Activated CD4-positive, alpha-beta memory T cell treated with anti-CD3 and anti-CD28 coated beads, Interleukin-2, amount 10 ng/mL, durations not matched to agents 7 days and 5 days (primary cell): ENCODE measurements at places on chromosomes 5 and 9. TPM values are rescaled to one million over a fixed set of nuclear protein-coding genes. Genes with fewer than 3 reads are reported as not detected.

DNA sequence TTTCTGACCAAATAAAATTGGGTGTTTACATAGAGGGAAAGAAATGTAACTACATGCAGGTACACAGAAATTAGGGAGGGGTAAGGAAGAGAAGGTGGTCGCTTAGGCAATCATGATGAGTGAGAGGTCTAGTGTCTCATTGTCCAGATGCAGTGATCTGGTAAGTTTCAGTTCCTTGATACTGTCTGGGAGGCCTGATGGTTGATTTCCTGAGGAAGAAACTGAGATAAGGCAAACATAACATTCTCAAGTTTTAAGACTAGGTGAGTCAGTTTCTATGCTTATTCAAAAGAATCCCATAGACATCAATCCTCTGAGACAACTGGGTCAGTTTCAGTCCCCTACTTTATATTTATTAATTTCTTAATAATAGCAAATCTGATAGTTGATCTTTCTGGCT is 843.3 kb upstream of the CDH10 start:
- no peak for DNase-seq

The C9orf50 gene
- total RNA-seq, result not detected

DNA sequence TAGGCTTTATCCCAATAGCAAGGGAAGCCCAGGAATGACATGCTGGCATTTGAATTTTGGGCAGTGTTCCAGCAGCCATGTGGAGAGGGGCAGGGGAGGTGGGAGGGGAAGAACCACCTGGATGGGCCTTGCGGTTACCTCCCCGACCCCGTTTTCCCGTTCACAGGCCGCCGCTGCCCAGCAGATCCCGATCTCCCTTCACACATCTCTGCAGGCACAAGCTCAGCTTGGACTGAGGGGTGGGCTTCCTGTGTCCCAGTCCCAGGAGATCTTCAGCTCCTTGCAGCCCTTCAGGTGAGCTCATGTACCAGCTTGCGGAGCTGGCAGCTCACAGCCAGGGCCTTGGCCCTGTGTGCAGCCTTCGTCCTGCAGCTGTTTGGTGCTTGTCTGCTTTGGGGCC is 15.7 kb upstream of the POMT1 start:
- no peak for DNase-seq

The C9orf153 gene
- not detected for total RNA-seq

GRCh38 chr5:140162275-140162674 is 12.7 kb upstream of the CYSTM1 start:
- DNase-seq, result no peak

DNA sequence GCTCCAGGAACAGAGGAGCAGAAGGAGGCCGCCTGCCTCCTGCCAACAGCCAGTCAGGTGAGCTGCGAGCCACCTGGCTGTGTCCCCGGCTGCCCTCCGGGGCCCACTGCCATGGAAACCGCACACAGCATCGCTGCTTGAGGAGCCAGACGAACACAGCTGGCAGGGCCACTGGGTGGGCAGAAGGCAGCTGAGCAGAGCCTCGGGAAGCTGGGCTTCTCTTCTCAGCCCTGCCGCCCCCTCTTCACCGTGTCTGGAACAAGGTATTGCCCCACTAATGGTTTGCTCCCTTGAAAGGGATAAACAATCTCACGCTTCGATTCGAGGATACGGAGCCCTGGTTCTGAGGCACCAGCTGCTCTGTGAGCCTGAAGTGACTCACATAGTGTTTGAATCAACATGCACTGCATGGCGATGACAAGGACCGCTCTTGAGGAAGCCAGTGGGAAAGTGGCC is 63.7 kb upstream of the RUFY1 start:
- DNase-seq, result no peak

The GABBR2 gene
- total RNA-seq, result not detected

DNA sequence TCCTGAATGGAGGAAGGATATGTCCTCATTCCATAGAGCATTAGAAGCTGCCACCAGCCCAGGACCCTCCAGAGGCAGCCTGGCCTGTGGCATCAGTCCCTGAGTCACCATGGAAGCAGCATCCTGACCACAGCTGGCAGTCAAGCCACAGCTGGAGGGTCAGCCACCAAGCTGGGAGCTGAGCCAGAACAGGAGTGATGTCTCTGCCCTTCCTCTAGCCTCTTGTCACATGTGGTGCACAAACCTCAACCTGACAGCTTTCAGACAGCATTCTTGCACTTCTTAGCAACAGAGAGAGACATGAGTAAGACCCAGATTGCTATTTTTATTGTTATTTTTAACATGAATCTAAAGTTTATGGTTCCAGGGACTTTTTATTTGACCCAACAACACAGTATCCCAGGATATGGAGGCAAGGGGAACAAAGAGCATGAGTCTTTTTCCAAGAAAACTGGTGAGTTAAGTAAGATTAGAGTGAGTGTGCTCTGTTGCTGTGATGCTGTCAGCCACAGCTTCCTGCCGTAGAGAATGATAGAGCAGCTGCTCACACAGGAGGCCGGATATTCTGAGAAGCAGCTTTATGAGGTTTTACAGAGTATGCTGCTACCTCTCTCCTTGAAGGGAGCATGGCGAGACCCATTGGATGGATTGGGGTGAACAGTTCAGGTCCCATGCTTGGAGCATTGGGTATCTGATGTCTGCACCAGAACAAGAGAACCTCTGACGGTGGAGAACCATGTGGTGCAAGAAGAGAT is 13.0 kb upstream of the CYFIP2 start:
- peak; percentile 84 for DNase-seq

- DNase-seq, result no peak
These were observed 140.4 kb upstream of the SPDL1 start for GRCh38 chr5:169442913-169443784.

The SLC4A9 gene
- total RNA-seq, result 0.78 TPM

The BSPRY gene
- total RNA-seq, result 7.1 TPM

DNA sequence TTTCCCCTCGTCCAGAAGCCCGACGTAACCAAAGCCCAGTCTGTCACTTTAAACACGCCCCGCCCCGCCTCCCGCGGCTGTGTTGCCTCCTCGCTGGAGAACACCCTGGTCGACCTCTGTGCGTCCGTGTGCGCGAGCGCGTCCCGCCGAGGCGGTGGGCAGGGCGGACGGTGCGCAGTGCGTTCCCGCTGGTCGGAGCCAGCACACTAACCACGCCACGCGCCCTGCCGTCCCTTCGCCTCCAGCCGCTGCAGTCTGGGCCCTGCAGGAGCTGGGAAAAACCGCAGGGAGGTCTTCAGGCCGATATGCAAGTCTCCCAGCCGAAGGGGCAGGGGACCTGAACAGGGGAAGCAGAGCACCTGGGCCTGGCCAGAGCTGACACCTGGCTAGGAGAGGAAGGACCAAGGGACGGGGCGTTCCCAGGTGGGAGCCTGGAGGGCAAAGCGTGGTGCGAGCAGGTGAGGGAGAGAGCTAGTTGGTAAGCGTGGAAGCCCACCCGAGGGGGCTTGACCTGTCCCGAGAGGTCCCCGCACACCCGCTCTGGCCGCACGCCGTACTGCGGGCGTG is 1.3 kb upstream of the PHPT1 start:
- DNase-seq, result peak; percentile 88

The PCA3 gene
- not detected for total RNA-seq

DNA sequence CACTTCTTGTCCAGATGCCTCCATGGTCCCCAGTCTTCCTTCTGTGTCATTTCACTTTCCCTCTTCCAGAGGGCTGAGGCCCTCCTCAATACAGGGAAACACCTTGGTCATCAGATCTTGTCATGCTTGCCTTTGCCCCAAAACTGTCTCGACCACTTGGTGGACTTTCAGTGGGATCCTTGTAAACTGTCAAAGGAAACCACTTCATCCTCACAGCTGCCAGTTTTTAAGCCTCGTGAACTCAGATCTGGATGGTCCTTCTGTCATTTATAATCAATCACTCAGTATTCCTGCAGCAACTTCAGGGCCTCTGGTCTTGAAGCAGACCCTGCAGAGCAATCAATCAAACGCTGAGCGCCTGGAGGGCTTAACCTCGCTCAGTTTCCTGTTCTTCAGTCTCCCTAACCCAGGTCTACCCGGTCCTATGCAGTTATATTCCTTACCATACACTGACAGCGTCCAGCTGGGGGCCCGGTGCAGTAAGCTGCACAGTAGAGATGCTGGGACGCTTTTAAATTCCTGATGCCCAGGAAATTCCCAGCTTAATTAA is 74.6 kb downstream of the GOLPH3 start:
- DNase-seq, result no peak

The BTNL3 gene
- total RNA-seq, result not detected

The ZFP37 gene
- 0.81 TPM for total RNA-seq
